ENCODE measurements at places on chromosomes 7 and 10.

GRCh38 chr7:34108165-34108564, 202.8 kb downstream of the BMPER start:
- no peak for DNase-seq

- DNase-seq, result no peak
These were observed 494.2 kb upstream of the GALNT17 start for GRCh38 chr7:70637726-70638125.

GRCh38 chr10:14588084-14588937, 186.4 kb downstream of the FAM107B start:
- DNase-seq, result no peak

GRCh38 chr7:87370660-87371180, 25.3 kb downstream of the CROT start:
- no peak for DNase-seq

GRCh38 chr7:120272261-120272660, 714 bp upstream of the KCND2 start:
- DNase-seq, result no peak

- DNase-seq, result no peak
These were observed 72.2 kb downstream of the ZNF783 start for GRCh38 chr7:149334219-149334618.

DNA sequence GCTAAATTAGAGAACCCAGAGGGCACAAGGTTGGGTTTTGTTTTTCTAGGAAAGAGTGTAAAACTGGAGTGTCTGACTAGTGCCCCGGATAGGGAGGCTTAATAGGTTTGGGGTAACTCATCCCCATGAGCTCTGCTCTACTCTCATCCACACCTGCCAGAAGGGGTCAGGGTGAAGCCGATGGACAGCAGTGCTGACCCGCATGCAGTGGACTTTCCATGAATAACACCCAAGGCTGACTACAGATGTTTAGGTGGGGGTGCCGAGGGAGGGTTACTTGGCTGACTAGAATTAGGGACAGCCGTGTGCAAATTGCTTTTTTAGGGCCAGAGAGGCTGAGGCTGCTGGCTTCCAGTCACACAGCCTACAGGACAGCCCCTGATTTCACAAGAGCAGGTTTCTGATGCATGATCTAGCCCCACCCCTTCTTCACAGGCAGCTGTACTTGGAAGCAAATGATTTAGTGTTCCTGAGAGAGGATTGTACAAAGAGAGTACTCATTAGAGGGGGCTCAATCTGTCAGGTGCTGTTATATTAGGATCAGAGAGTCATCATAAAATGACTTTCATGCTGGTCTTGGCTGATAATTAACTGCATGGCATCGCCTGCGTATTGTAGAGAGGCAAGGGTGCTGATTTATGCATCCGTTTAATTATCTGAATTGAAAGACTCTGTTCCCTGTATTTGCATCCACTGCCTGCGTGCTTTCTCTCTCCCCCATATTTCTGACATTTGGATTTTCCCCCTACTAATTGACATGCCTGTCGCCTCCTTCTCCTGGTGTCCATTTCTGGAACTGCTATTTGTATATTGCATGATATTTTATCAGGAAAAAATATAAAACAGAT, 9.5 kb downstream of the INHBA start:
- no peak for DNase-seq

- DNase-seq, result no peak
These were observed 185.7 kb downstream of the KIAA1217 start for GRCh38 chr10:24394461-24395190.

DNA sequence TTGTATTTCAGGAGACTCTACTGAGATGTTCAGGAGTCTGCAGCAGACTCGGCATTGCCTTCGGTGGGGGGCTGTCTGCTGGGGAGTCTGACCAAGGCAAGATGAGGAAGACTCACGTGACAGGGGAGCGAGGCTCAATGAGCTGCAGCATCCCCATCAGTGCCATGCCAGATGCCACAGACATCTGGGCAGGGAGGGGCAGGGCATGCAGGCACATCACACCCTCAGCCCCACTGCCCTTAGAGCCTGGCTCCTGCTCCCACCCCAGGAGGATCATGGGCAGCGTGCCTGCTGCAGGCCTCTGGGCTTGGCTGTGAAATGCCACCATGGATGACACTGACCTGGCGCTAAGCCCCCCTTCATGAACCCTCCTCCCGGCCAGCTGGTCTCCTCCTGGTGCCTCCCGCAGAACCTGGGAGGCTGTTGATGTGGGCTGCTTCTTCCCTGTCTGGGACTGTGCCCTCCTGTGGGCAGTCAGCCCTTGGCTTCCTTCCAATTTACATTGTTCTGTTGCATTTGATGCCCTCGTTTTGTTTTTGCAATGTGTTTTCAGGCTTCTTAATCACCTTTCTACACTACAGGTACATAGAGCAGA, 235.0 kb downstream of the PAXIP1 start:
- no peak for DNase-seq

DNA sequence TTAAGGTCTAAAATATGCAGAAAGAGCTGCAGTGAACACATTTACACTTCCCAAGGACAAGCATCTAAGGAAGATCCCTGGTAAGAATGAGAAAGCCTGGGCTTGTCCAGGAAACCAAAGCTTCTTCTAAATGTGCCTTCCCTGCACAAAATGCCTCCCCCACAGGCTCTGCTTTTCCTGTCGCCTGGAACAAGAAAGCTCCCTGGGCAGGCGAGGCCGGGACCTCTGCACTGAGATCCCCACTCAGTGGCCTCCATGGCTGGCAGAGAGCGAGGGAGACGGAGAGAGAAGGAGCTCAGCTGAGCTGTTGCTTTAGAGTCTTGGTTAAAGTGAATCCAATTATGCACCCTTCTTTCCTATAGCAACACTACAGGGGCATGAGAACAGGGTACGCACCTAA, 75.6 kb downstream of the AMZ1 start:
- DNase-seq, result no peak

DNA sequence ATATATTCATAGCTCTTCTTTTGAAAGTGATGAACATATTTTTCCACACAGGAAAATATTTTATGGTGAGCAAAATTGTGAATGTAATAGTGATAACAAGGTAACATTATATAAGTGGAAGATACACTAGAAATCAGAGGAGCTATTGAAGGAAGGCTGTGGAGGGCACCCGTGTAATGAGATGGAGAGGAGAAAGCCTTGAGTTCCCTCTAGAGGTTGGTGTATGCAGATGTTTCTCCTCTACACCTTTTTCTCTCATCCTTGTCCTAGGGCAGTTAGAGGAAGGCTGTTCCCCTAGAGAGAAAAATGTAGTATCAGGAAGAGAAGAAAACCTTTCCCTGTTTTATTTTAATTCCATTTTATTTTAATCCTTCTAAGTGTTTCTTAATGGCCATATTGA, 54.6 kb upstream of the NRG3 start:
- no peak for DNase-seq

DNA sequence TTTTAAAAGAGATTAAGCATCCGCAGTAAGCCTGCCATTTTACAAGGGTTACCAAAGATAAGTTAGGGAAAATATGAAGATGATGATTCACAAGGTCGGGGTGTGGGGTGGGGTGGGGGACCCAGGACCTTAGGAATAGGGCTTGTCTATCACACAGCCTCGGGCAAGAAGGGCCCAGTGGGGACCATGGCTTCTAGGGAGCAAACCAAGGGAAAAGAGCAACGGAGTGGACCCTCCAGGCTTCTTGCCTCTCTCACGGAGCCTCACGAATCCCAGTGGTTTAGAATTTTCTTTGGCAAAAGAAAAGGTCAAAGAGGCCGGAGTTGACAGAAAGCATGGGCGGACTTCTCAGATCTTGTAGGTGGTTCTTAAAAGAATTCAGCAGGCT, 1.3 kb downstream of the PRKCQ start:
- DNase-seq, result no peak

DNA sequence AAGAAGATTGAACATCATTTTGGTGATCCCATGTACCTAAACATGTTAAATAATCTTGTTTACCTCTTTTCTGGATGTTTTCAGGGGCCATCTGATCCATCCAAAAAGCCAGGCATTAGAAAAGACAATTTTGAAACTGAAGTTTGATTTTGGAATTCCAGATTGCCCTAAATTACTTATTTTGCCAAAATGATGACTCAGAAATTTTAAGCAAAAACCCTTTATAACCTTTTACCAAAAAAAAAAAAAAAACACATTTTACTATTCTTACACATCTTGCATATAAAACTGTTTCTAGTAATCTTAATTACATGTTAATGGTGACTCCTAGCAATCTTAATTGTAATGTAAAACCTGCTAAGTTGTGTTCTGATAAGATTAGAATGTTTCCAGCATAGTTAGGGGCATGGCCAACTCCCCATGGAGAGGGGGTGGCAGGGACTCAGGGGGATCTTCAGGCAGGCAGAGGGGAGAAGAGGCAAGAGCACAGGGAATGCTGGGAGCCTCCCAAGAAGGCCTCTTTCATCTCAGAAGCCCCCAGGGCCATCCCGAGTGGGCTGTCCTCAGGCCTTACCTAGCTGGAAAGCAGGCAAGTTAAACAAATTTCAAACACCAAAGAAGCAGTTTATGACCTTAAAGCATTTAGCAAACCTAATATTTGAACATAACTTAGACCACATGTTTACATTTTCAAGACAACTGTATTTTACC, 25.8 kb upstream of the AKR1C3 start:
- DNase-seq, result no peak

- DNase-seq, result no peak
These were observed 84.8 kb downstream of the PROSER2 start for GRCh38 chr10:11907914-11908313.

DNA sequence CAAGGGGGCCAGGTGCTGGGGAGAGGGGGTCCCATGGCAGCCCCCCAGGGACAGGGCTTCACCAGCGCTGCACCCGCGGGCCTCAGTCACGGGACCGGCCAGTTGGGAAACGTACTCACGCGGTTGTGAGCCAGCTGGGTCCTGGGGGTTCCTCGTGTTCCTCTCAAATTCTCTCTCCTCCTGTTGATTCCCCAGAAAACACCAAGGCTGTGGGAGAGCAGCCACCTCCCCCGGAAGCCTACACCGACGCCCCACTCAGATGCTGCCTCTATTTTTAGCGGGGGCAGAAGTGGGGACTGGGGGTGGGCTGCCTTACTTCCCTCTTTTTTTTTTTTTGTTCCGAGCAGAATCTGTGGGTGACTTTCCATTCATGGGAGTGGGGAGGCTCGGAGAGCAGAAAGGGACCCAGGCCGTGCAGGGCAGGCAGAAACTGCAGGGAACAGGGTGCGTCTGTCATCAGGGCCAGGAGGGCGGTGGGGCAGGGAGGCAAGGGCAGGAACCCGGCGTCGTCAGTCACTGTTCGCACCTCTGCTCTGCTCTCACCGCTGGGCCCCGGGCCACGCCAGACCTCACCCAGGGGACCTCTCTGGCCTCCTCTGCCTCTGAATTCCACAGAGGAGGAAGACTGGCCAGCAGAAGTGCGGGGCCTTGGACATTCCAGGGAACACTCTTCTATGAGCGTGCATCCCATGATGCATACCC, 63.1 kb downstream of the CARD11 start:
- DNase-seq, result peak; percentile 16

DNA sequence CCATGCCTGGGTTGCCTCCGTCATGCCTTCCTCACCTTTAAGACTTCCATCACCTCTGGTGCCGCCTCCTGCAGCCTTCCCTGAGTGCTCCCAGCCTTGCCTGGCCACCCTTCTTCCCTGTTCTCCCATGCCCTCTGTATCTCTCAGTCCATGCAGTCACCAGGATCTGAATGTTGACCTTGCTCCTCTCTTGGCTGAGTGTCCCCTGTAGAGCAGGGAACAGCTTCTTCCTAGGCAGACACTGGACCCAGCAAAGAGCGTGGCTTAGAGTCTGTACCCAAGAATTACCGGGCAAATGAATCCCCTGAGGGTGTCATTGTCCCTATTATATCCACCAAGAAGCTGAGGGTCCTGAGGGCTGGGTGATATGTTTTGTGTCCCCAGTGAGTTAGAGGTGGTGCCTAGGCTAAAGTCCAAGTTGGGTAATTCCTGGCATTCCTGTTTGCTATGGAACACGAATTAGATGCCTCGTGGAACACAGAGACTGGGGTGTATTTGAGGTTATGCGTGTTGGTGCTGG, 505.6 kb downstream of the RPS24 start:
- no peak for DNase-seq

GRCh38 chr10:64060389-64060788, 539.2 kb downstream of the REEP3 start:
- DNase-seq, result no peak

DNA sequence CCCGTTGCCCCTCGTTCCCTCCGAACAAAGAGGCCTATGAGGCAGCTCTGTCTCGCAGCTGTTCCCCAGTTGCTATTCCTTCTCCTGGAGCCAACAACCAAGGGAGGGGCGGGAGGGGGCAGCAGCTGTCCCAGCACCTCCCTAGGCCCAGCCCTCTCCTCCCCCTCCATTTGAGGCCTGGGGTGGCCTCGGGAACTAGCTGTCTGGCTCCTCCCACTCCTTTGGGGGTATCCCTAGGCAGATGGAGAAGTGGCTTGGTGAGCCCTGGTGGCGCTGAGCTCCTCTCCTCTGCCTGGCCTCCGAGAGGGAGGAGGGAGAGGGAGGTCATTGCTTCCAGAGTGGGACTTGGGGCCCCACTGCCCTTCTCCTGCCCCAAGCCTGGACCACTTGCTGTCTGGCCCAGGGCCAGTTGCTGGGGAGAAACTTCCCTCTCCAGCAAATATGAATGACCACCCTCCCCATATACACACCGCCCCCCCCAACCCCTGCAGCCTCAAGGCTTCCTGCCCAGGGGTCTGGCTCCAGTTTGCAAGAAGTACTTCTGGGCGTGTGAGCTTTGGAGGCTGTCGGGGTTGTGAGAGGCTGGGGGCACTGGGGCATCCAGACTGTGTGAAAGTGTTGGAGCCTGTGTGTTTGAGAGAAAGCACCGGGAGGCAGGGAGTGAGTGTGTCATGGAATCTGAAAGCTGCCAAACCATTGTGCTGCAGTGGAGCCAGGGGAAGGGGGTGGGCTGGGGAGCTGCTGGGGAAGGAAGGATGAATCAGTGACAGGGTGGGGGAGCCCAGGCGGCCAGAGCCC, 3.1 kb downstream of the FLNC start:
- DNase-seq, result no peak

DNA sequence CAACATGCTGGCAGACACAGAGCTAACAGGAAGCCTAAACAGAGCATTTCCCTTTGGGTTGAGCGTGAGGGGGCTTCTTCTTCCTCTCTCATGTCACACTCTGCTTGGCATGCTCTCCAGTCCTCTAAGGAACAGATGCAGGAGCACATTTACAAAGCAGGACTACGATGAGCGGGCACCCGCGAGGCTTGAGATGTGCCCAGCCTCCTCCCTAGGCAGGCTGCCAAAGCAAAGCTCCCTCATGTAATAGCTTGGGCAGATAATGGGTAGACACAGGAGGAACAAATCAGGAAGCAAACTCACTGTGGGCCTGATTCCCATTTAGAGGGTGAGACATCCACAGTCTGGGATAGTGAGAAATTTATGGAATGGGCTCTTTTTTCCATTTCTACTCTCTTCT, 519.1 kb downstream of the NRG3 start:
- no peak for DNase-seq

DNA sequence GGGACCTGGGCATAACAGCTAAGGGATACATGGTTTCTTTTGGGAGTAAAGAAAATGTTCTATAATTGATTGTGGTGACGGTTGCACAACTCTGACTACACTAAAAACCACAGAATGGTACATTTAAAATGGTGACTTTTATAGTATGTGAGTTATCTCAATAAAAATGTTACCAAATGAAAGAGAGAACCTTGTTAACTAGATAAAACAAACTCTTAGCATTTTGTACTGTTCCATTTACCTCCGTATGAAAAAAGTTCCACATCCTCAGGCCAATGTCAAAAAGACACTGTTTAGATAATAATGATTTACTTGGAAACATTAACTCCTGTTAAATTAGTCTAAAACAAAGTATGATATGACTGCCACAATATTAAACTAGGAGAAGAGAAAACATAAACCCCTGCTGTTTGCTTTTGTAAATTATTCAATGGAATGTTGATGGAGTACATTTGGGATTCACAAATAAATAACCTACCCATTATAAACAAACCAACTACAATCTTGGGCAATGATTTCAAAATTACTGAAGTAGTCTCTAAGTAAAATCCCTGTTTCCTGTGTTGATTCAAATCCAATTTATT, 60.7 kb downstream of the SMURF1 start:
- no peak for DNase-seq
